ENCODE measurements at places on chromosomes 4 and X. TPM values are rescaled to one million over a fixed set of nuclear protein-coding genes. Genes with fewer than 3 reads are reported as not detected.

Gene HHIP
- 14.5 TPM for total RNA-seq

Gene GAGE12J
- not detected for total RNA-seq

Gene CD38
- 4.9 TPM for total RNA-seq

Gene ARR3
- total RNA-seq, result not detected

Gene FRMD7
- not detected for total RNA-seq

Gene MAGEA2B
- total RNA-seq, result not detected

Gene PABPC1L2A
- total RNA-seq, result not detected

Gene TMPRSS11B
- total RNA-seq, result not detected

Gene GPM6B
- total RNA-seq, result 9.0 TPM

Gene PIR
- total RNA-seq, result 19.2 TPM

Gene RIBC1
- total RNA-seq, result 0.86 TPM

Gene REELD1
- total RNA-seq, result 0.71 TPM

Gene FMR1NB
- total RNA-seq, result not detected

Gene SMIM10L2A
- 6.3 TPM for total RNA-seq

DNA sequence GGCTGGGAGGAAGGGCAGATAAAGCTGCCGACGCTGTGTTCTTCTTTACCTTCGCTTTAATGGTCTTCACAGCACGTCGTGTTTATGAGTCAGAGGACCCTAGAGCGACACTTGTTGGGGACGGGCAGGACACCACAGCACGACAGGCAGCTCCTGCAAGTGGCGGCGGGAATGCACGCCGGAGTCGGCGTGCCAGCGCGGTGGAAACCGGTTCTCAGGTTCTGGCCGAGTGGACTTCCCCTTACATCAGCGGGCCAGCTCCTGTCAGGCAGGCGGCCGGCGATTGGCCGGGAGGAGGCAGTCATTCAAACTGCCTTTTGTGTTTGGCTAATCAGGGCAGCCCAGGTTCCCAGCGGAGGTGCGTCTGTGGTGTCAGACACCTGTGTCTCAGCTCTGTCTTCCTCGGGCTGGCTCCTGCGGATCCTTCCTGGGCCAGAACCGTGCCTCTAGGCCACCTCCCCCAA is 150.9 kb downstream of the SHROOM3 start:
- DNase-seq, result peak; percentile 81

DNA sequence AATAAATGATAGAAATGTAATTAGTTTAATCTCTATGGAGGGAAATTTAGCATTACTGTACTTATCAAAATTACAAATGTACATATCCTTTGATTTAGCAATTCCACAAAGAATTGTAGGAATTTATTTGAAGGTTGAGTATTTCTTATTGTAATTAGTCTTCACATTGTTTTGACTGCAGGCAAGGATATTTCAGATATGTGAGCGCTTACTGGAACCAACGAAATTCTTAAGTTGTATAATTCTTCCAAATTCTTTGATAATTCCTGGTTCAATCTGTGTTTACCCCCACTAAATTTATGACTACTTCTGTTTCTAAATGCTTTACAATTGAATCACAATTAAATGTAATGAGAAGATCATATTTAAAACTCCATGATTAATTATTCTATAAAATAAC is 26.9 kb upstream of the WWC2 start:
- no peak for DNase-seq

- no peak for DNase-seq
Observed at GRCh38 chrX:120299928-120300327, 11.3 kb downstream of the TMEM255A start.

GRCh38 chrX:30141966-30142365 is 73.4 kb upstream of the MAGEB2 start:
- DNase-seq, result no peak

DNA sequence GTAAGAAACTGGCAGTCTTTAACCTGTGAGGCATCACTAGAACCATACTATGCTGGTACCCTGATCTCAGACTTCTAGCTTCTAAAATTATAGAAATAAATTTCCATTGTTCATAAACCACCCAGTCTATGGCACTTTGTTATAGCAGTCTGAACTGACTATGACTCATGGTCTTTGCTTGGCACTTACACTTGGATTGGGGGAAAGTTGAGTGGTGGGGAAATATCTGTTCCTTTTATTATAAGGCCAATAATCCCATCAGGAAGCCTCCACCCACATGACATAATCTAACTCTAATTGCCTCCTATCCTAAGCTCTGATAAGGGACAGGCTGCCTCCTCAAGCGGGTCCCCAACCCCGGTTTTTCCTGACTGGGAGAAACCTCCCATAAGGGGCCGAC is 61.4 kb upstream of the PACRGL start:
- no peak for DNase-seq

DNA sequence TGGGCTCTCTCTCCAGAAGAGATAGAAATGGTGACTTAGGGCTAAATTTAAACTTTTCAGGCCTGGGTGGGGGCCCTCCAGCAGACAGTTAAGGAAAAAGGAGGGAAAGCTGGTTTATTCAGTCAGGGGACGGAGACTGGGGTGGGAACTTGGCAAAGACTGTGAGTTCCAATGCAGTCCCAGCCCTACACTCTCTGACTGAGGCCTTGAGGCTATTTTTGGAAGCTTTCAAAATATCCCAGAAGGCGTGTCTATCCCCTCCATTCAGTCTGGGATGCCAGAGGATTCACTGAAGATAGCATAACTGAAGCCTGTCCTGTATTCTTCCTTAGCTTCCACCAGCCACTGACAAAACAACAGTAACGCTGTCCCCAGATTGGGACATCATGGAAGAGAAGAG is 32.1 kb upstream of the MSN start:
- no peak for DNase-seq

DNA sequence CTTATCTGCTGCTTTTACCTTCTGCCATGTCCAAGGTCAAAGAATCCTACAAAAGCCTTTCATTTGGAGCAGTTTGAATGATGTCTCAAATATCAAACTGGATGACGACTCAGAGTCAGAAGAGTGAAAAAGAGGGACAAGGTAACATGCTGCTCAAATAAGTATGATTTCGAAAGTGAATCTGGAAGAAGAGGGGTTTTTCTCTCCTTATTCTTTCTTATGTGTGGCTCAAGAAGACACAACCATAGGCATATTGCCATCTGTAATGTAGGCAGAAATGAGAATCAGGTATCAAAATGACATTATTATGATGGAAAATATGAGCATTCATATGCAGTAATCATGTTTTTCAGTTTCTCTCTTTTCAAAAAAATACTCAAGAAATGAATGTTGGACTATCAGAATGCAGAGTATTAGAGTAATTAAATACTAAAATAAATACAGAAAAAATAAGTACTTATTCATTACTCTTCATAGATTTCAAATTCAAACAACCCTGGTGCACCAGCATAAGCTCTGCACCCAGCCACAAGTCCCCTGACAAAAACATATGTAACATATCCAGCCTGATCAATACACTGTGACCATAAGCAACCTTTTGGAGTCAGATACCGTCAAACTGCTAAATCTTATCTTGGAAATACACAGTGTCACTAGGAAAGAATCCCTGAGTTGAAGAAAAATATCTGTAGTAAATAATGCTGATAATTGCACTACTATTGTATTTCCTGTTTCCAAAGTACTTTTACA is 468.6 kb downstream of the INPP4B start:
- DNase-seq, result no peak

DNA sequence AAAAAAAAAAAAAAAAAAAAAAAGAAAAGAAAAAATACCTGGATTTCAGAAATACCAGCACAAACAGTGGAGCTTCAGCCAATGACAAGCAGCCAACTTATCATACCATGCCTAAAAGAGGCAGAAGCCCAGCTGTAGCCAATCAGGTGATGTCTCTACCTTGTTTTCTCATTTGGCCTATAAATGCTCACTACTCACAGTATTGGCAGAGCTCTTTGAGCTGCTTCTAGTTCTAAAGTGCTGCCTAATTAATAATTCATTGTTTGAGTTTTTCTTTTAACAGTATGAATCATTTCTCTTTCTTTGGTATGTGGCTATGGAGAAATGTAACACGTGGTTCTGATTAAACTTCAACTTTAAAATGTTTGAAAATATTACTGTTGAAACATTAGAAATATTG is 188.8 kb upstream of the TECRL start:
- DNase-seq, result no peak

DNA sequence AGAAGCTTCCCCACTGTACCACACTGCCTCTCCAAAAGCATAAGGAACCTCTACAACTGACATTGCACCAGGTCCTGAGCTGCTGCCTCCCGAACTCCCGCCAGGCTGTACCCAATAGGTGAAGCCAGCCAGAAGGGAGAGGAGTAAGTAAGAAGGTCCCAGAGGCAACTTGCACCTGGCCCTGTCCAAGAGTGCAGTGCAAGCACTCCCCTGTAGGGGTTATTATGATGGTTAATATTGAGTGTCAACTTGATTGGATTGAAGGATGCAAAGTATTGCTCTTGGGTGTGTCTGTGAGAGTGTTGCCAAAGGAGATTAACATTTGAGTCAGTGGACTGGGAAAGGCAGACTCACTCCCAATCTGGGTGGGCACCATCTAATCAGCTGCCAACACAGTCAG is 879.3 kb upstream of the SLIT2 start:
- DNase-seq, result no peak

- no peak for DNase-seq
Observed at GRCh38 chr4:171622729-171623128, 190.5 kb upstream of the GALNTL6 start.

- no peak for DNase-seq
Observed at GRCh38 chrX:131801066-131801465, 222.0 kb upstream of the STK26 start.

GRCh38 chr4:85005865-85006377 is 39.4 kb upstream of the WDFY3 start:
- DNase-seq, result no peak

DNA sequence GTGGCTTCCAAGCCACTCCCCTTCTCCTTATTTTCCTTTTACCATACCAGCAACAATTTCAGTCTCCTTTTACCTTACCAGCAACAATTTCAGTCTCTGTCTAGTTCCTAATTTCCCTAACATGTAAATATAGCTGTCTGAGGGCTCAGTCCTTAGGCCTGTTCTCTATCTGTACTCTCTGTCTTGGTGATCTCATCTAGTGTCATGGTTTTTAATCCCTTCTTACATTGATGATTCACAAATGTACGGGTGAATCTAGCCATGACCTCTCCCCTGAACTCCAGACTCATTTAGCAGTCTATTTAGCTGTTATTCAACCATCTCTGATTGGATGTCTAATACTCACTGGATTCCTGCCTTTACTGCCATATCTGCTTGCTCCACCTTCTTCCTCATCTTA is 7.2 kb downstream of the IL15 start:
- DNase-seq, result no peak

- no peak for DNase-seq
Observed at GRCh38 chr4:26984896-26985295, 124.3 kb downstream of the STIM2 start.

DNA sequence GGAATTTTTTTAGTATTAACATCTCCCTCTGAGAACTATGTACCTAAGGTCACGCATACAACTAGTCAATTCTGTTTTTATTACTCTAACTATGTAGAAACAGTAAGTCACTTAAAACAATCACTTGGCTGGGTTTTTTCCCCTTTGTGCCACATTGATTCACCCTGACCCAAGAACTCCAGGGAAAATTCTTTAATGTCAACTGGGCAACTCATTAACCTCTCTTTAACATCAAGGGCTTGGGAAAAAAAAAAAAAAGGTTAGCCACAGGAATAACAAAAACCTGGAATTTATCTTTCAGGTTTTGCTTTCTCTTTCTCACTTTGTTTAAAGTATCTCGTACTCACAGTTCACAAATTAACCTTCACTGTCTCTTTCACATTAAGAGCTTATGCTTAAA is 8.1 kb downstream of the RPL9 start:
- DNase-seq, result no peak

- DNase-seq, result no peak
Observed at GRCh38 chrX:9627922-9628321, 137.7 kb downstream of the GPR143 start.

- DNase-seq, result no peak
Observed at GRCh38 chr4:37607018-37607417, 79.2 kb downstream of the RELL1 start.

DNA sequence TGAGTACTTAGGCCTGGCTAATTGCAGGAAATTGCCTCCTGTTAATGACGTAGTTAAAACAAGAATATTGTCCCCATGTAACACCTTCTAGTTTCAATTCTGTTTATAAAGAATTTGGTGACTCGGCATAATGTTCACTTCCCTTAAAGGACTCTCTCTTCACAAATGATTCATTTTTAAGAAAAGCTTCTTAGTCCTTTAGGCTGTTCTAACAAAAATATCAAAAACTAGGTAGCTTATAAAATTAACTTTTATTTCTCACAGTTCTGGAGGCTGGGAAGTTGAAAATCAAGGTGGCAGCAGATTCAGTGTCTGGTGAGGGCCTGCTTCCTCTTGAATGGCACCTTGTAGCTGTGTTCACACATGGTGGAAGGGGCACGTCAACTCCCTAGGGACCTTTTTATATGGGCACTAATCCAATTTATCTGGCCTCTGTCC is 23.8 kb downstream of the COL25A1 start:
- no peak for DNase-seq

- no peak for DNase-seq
Observed at GRCh38 chrX:54950730-54951375, 30.2 kb downstream of the TRO start.

DNA sequence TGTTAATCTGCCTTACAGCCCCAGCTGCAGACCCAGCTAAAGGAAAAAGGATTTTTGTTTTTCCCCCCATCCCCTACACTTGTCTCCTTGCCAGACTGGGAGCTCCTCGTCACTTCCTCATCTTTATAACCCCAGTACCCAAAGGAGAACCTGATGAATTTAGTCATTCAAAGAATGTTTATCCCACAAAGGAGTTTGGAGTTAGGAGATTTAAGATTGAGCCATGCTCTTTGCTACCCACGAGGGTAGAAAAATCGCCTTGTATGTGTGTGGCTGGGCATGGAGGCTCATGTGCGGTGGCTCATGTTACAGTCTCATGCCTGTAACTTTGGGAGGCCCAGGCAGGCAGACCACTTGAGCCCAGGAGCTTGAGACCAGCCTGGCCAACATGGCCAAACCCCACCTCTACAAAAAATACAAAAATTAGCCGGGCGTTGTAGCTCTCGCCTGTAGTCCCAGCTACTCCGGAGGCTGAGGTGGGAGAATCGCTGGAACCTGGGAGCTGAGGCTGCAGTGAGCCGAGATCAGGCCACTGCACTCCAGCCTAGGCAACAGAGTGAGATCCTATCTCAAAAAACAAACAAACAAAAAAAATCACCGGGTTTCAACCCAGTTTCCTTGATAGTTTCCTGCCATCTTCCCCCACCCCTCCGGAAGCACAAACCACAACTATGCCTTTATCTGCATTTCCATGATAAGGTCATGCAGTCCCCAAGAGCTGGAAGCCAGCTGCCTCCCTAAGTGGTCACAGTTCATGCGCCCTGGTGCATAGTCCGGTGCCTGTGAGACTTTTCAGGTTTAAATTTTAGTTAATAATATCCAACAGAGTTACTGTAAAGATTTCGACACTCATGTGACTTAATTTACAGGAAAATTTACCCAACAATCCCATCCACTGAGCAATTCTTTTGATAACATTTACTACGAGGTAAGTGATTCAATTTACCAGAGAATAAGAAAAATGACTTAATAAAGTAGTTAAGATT is 1.5 kb downstream of the CFAP97 start:
- DNase-seq, result no peak
